Stimulated activated CD8-positive, alpha-beta memory T cell treated with anti-CD3 and anti-CD28 coated beads, Interleukin-4, amount 100 ng/mL, for 4 hours (primary cell): ENCODE measurements at places on chromosomes 12 and 14.

GRCh38 chr14:67031920-67032774 lies 157.1 kb upstream of the GARIN2 start:
- no peak for DNase-seq

DNA sequence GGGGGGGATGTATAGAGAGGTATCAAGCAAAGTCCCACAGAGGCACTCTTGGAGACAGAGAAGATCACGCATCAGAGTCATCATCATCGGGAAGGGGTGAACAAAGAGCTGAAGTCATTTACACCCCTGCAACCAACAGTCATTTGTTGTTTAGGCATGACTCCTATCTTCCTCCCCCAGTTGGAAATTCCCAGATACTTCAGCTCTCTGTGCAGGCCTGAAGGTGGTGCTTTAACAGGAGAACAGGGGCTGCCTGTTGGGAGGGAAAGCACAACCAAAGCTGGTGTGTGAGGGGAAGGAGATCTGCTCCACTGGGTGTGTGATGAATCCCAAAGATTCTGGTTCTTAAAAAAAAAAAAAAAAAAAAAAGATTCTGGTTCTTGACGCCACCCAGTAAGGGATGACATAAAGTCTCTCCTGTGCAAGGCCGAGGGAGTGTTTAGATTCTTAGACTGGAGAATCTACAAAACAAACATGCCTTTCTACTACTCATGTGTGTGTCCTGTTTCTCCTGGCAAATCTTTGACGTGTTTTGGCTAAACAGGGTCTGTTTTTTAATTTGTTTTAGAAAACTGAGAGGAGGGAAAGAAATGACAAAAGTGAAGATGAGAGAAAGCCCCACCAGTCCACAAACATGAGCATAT lies 121.0 kb upstream of the ARHGAP5 start:
- DNase-seq: no peak

DNA sequence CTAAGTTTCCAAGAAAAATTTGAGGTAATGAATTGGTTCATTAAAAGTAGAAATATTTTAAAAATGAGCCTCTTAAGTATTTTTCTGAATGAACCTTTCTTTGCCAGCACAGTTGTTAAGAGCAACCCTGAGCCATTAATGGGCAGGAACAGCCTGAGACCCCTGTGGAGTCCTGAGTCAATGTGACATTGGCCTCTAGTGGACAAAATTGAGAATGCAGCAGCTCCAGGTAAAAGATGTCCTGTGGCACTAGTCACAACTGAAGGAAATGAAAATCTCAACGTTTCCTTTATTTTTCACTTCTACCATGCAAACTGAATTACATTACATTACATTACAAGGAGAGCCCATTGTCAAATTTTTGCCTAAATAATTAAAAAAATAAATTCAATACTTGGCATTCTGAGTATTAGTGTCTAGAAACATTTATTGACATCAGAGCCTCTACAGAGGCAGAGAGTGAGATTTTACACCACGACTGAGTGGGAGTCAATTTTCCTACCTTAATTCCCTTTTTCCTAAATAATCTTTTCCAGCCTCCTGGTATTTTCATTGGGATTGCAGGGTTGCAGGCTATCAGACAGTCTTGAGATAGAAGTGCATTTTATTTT lies 135.7 kb downstream of the PPM1H start:
- peak; percentile 10 for DNase-seq

GRCh38 chr12:25651931-25652330 lies 98.8 kb upstream of the LMNTD1 start:
- no peak for DNase-seq

- DNase-seq: no peak
These were observed 33.9 kb upstream of the ALDH2 start for GRCh38 chr12:111732786-111733185.

- no peak for DNase-seq
These were observed 74.5 kb downstream of the ETV6 start for GRCh38 chr12:11723993-11724392.

DNA sequence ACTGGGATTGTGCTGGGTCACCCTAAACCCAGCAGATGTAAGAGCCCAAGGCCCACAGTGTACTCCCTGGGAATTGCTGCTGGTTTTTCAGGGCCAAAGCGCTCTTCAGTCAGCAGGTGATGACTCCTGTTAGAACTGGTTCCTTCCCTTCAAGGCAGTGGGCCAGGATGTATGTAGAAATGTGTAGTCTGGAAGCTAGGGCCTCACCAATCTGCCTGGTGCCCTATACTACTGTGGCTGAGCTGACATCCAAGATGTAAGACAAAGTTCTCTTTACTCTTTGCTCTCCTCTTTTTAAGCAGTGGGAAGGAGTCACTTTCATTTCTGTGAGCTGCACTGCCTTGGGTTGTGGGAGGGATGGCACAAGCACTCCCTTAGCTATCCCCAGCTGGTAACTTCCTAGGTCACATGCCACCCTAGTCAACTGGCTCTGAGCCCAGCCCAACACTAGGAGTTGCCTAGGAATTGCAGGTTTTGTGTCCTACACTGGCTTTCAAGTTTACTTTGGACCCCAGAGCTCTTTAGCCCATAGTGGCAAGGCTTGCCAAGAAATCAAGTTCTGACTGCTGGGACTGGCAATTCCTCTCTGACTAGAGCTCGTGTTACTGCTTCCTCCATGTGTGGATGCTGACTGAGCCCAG lies 249.2 kb downstream of the C12orf50 start:
- no peak for DNase-seq

GRCh38 chr14:106844608-106845285 lies 1318.4 kb downstream of the TMEM121 start:
- peak; percentile 43 for DNase-seq

DNA sequence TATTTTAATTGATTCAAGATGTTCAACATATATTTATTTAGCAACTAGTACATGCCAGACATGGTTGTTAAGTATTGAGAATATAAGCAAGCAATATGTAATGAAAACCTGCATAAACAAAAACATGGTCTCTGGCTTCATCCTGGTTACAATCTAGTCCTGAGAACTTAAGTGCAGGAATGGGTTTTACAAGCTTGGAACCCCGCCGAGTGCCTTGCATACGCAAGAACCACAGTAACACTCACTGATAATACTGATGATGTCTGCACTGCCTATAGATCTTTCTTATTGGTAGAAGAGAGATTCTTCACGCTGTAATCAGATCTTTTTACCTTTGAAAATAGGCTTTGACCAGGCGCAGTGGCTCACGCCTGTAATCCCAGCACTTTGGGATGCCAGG lies 22.9 kb upstream of the CALM1 start:
- DNase-seq: no peak

DNA sequence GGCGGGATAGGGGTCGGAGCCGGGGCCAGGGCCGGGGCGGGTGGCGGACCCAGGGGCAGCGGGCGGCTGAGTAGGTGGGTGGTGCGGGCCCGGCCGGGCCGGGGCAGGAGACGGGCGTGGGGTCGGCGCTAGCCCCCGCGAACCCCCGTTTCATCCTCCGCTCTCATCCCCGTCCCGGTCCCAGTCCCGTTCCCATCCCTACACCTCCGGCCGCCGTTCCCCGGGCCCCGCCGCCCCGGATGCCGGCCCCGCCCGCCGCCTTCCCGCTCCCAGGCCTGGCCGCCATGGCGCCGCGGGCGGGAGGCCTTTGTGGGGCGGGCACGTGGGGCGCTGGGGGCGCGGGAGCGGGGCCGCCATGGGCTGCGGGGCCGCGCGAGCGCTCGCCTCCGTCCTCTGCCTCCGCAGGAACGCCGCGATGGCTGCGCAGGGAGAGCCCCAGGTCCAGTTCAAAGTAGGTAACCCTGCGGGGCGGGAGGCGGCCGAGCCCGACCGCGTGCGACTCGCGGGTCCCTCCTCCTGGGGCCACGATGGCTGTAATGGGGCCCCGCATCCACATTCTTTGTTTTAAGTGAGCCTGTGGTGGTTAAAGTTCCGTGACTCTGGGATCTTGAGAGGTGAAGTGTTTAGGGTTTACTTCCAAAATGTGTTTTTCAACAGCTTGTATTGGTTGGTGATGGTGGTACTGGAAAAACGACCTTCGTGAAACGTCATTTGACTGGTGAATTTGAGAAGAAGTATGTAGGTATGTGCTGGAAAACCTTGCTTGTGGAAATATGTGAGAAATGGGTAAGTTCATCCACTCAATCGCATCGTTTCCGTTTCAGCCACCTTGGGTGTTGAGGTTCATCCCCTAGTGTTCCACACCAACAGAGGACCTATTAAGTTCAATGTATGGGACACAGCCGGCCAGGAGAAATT lies 572 bp downstream of the RAN start:
- DNase-seq: no peak

DNA sequence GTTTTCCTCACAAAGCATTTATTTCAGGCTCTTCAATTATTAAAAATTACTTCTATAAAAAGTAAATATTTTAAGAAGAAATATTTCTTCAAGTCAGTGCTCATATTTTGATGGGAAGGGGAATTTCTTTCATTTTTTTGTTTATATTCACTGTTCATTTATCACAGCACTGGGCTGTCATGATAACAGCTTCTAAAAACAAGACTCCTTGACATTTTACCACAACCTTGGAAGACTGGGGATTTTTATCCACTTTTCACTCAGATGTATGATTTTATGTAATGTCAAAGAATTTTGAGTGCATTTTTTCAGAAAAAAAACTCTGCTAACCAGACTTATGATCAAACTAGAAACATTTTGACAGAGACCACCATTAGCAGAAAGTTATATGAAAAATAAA lies 149.7 kb downstream of the PHLDA1 start:
- DNase-seq: no peak

GRCh38 chr12:110763583-110763982 lies 20.9 kb upstream of the PPP1CC start:
- no peak for DNase-seq

DNA sequence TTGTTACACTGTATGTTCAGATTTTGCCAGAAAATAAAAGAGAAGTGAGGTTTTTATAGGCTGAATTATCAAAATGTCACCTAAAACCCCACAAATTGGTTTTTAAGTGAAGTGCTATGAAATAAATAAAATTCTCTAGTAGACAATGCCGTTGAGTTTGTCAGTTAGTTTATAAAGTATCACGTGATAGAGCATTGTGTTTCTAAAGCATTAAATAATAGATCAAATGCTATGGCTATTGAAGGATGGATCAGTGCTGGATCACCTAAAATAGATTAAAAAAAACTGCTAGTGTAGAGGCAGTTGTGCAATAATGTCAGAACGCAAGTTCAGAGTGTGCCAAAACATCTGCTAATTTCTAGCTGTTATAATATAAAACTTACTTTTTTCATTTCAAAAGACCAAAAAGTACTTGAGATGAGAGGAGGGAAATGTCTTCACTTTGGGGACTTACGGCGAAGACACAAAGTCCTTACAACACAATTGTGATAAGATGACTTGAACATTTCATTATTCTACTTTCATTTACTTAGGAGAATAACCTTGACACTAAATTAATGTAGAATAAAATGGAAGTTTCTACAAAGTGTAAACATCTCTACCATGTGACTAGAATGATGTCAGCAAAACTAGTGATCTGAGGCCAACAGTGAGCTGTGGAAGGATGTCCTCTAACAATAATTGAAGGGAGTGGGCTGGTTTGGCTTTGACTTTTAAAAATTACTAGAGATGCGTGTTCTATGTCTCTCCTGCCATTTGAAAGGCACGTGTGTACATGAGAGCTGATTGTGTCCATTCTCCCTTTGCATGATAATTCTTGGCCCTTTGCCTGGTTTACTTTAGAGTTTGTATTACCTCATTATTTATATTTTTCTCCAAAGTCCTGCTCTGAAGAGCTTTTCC lies 154.4 kb upstream of the PDE3A start:
- DNase-seq: no peak

GRCh38 chr12:81987371-81987770 lies 228.2 kb upstream of the PPFIA2 start:
- no peak for DNase-seq

DNA sequence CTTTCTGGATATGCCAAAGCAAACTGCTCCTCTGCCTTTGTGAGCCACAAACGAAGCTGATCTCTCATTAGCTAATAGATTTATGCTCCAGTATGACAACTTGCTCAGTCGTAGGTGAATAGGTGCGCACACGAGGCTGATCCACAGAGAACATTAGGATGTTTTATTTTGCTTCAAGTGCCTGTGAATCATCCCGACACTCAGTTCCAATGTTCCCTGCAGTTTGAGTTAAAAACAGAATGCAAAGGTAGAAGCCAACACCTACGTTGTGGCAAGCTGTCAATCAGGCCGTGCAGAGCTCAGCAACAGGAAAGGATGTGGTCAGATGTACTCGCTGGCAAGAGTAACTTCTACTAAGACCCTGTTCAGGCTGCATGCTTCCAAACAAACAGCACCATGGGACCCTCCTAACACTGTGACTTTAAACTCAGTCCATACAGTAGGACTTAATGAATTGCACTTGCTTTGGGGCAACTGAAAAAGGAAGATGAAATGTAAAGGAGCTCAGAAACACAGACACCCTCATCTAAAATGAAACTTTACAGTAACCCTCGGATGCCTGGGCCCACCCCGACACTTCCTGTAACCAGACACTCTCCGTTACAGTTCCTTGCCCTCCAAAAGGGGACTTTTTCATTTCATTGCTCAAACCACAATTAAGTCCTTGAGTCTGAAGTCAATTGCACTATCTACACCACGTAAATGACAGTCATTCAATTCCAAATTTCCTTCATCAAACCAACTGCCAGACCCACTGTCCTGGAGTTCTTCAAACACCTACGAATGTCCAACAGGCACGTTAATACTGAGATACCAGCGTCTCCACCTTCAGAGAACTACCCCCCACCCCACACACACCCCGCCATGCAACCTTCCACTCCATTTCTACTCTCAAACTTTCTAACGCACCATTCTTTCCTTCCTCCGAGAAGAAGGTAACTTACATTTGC lies 1.6 kb downstream of the CCDC88C start:
- no peak for DNase-seq

DNA sequence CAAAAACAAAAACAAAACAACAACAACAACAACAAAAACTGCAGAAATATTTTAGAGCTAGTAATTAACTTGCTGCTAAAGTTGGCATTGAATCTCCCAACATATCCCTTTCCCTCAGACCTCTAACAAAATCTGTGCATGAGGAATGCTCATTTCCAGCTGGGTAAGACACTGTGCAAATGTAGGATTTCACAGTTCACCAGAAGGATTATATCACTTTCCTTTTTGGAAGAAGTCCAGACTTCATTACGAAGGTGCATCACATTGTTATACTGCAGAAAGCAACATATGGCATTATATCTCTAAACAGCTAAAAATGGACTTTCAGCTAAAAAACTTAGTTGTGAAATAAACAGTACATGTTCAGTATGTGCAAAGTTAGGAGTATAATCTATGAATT lies 341.8 kb downstream of the FSCB start:
- no peak for DNase-seq

GRCh38 chr12:7731486-7731885 lies 15.7 kb downstream of the CLEC4C start:
- no peak for DNase-seq

GRCh38 chr14:97177635-97178034 lies 380.5 kb downstream of the VRK1 start:
- DNase-seq: no peak
